ENCODE measurements at places on chromosomes 1 and 21. TPM values are rescaled to one million over a fixed set of nuclear protein-coding genes. Genes with fewer than 3 reads are reported as not detected.

The FAM78B gene
- total RNA-seq: 0.33 TPM

GRCh38 chr1:213973129-213973528 lies 14.6 kb upstream of the PROX1 start:
- H3K27ac ChIP-seq: no peak overlapping the region
- no peak overlapping the region for H3K4me3 ChIP-seq
- no peaks in the 10 kb centered on the region for H3K27me3 ChIP-seq
- no peaks in the 10 kb centered on the region for H3K4me1 ChIP-seq
- H3K36me3 ChIP-seq: no peaks in the 10 kb centered on the region
- no peak for DNase-seq

GRCh38 chr1:87131809-87132283 lies 196.8 kb upstream of the LMO4 start:
- no peaks in the 10 kb centered on the region for H3K27me3 ChIP-seq
- peaks cover 7% of the 10 kb centered on the region for H3K4me1 ChIP-seq
- H3K27ac ChIP-seq: peak overlapping the region; percentile 49
- H3K4me3 ChIP-seq: no peak overlapping the region

DNA sequence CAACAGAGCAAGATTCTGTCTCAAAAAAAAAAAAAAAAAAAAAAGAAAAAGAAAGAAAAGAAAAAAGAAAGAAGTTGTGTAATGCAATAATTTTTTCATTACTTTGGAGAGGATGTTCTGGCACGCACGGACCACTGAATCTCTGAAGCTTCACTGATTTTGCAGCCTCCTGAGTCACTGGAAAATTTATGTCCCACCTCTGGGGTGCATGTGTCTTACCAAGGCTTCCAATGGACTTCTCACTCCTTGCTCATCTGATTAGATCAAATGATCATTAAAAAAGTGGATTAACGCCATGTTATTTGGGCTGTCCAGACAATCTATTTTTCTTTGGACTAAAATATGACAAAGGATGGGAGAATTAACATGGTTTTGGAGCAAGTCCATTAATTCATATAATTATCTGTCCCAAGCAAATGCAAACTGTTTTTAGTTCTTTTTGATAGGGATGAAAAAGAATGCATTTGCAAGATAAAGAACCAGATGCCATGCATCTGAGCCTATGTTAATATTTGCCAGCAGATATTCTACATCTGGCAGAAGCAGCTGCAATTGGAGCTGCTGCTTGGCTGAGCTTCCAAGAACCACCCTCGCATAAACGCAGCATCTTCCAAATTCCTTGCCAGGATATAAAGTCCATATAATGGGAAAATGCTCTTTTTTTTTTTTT lies 10.1 kb upstream of the MAP1LC3C start:
- no peaks in the 10 kb centered on the region for H3K27me3 ChIP-seq
- no peaks in the 10 kb centered on the region for H3K36me3 ChIP-seq
- no peak overlapping the region for H3K4me3 ChIP-seq

DNA sequence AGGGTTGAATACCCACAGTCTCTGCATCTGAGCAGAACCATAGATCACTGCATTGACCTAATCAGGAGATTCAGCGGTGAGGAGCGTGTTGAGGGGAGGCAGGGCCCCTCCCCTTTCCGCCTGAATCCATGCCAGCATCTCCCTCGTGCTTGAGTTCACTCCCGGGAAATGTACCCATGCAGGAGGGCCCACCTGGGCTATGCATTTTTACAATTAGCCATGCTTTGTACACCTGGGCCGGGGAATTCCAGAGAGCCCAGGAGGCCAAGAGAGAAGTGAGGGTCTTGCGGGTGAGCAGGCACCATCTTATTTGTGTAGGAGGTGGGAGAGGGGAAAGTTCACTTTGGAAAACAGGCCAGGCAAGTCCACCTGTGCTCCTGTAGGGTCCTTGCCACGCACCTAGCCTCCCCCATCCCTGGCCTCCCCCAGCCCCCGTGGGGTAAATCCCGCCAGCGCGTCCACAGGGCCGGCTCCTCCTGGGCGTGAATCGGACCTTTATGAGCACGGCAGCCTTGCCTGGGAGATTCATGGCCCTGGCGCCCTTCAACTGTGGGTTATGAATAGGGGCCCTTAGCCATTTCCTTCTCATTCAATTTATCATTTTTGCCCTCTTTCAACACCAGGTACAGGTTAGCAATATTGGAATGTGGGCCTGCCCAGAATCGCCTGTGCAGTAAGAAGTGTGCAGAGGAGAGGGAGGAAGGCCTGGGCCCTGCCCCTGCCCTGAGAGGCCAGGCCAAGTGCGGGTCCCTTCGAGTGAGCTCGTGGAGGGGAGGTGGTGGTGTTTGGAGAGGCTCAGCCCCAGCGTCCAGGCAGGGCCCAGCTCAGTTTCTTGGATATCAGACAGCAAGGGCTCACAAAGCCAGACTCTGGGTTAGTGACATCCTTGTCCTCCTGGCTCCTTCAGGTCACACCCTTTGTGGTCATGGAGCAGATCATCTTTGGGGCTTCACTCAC lies 84.4 kb upstream of the ACTRT2 start:
- no peak overlapping the region for H3K4me3 ChIP-seq
- no peak for DNase-seq
- no peaks in the 10 kb centered on the region for H3K27me3 ChIP-seq
- no peak overlapping the region for H3K27ac ChIP-seq
- no peaks in the 10 kb centered on the region for H3K4me1 ChIP-seq

DNA sequence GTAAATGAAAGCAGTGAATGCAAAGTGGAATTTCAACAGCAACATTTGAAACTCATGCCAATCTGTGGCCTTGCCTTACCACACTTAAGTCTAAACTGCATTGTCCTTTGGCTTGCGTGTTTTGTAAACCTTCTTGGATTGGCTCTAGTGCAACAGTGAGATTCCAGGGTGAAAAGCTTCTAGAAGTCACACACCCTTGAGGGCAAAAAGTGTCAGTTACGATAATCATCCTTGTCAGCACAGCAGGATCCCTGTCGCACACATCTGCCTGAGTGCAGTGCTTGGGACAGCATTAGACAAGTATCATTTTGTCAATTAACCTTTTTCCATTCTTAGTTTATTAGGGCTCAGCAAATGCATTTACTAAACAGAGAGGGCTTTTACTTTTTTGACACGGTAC lies 243.4 kb upstream of the PTBP2 start:
- no peak overlapping the region for H3K4me3 ChIP-seq
- no peak overlapping the region for H3K27ac ChIP-seq
- no peak for DNase-seq
- H3K36me3 ChIP-seq: no peaks in the 10 kb centered on the region
- H3K27me3 ChIP-seq: no peaks in the 10 kb centered on the region

DNA sequence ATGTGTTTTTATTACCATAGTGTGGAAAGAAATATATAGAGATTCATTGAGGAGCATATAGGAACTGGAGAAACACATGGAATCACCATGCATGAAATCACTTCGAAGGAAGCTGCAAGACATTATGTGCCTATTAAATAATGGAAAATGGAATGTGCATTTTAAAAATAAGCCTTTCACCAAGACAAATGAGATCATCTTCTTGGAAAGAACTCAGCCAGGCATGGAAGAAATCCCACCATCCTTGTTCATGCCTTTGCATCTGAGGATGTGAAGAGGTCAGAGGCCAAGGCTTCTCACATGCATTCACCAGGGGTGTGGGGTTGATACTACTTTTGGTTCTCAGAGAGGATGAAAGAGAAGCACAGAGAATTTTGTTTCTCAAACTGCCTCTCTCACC lies 50.0 kb downstream of the C1orf198 start:
- no peak for DNase-seq
- H3K4me3 ChIP-seq: no peak overlapping the region
- peaks cover 2% of the 10 kb centered on the region for H3K4me1 ChIP-seq
- H3K36me3 ChIP-seq: no peaks in the 10 kb centered on the region

GRCh38 chr1:117301901-117302300 lies 65.3 kb upstream of the MAN1A2 start:
- H3K27ac ChIP-seq: no peak overlapping the region
- DNase-seq: no peak
- H3K4me1 ChIP-seq: no peaks in the 10 kb centered on the region
- H3K4me3 ChIP-seq: no peak overlapping the region
- H3K27me3 ChIP-seq: no peaks in the 10 kb centered on the region

The NCAM2 gene
- 8.5 TPM for total RNA-seq

The RGS18 gene
- total RNA-seq: 0.17 TPM

The AIRE gene
- total RNA-seq: not detected

Data from fibroblast of lung (primary cell).